ENCODE measurements at places on chromosomes 3 and 15.

DNA sequence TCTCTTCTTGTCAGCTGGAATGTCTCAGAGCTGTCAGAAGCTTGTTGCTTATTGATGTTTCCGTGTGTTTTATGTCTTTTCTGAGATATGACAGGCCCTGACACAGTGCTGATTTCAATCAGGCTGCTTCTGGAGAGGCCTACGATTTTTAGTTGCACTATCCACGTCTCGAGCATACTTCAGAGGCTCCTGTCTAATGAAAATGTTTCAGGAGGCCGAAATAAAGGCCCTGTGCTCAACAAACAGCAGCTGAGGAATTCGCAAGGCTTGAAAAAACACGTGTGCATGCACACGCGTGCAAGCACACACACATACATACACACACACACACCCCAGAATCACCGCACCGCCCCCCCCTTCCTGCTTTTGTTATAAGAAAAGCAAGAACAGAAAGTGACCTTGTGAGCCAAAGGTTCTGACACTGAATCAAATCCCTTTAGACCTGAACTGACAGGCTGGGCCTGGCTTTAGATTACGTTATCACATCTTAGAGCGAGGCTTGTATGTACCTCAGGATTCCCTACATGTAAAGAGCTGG lies 296.6 kb downstream of the NR2F2 start:
- DNase-seq, result no peak

GRCh38 chr15:28914483-28915023 lies 28.8 kb downstream of the APBA2 start:
- no peak for DNase-seq

- no peak for DNase-seq
Observed at GRCh38 chr3:152488449-152488848, 219.7 kb downstream of the MBNL1 start.

- DNase-seq, result no peak
Observed at GRCh38 chr3:57135964-57136719, 29.0 kb downstream of the IL17RD start.

- no peak for DNase-seq
Observed at GRCh38 chr3:185647880-185648210, 61.8 kb downstream of the SENP2 start.

GRCh38 chr3:32780071-32780734 lies 37.6 kb upstream of the TRIM71 start:
- DNase-seq, result no peak

GRCh38 chr3:14857506-14857905 lies 38.7 kb downstream of the FGD5 start:
- no peak for DNase-seq

DNA sequence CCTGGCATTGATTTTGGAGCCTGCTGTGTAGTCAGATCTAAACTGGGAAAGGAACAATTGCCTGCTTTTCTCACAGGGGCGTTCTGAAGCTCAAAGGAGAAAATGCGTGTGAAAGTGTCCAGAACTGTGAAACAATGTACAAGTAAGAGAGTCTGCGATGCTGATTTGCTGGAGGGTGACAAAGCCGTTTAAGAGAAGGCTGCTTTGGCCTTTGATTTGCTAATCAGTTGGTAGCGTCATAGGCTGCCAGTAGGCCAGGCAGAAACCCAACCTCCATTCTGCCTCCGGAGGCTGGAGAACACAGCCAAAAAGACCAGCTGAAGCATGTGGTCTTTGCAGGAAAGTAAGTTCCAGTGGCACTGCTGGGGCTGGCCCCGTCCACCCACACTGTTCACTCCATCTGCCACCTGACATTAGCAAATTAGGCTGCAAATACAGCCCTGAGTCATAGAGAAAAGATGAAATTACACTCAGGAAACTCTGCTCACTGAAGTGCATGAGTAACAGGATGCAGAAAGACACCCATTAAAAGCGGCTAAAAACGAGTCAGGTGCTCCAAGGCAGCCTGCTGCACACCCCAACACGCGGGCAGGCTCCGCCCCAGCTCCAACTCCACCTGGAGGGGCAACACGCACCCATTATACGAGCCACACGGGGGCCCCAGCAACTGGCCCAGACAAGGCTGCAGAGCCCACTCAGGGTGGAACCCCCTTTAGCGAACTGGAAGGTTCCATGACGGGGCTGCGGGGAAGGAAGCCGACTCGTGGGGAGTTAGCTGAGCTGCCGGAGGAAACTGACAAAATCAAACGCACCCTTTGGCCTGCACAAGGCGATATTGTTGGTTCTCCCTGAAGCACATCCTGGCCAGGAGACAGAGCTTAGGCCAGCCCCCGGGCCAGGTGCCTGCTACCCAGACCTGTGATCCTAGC lies 31.6 kb downstream of the ZDHHC19 start:
- DNase-seq, result peak; percentile 78

DNA sequence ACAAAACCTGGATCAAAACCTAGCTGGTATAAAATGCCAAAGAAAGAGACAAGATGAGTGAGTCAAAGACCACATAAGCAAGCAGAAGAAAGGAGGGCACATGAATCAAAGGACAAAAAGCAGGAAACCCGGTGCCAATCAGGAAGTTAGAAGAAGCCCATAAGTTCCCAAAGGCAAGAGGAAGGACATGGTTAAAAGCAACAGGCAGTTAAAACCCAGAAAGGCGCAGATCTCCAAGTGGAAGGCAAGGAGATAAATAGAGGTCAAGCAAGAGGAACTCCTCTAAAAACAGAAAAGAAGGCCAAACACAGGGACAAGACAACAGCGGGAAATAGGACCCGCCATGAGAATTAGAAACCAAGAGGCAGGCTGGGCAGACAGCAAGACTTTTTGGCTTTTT lies 4.4 kb downstream of the TMOD2 start:
- DNase-seq, result no peak

GRCh38 chr3:57279685-57280084 lies 12.8 kb downstream of the ASB14 start:
- DNase-seq, result no peak

DNA sequence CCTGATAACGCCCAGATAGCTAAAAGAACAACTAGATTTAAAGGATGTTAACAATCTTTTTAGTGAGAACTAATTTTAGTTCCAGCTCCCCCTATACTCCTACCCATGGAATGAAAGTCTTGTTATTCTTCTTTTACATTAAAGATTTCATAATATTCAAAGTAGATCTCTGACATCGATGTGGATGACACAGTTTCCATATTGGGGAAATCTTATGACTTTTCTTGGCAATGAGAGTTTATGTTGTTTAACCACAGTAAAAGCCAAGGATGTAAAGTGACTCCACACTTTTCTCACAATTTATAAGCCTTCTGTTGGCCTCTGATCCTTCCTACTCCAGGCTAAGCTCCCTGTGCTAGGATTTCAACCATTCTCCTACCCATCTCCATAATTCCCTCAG lies 332.6 kb upstream of the KCNMB2 start:
- DNase-seq, result no peak

DNA sequence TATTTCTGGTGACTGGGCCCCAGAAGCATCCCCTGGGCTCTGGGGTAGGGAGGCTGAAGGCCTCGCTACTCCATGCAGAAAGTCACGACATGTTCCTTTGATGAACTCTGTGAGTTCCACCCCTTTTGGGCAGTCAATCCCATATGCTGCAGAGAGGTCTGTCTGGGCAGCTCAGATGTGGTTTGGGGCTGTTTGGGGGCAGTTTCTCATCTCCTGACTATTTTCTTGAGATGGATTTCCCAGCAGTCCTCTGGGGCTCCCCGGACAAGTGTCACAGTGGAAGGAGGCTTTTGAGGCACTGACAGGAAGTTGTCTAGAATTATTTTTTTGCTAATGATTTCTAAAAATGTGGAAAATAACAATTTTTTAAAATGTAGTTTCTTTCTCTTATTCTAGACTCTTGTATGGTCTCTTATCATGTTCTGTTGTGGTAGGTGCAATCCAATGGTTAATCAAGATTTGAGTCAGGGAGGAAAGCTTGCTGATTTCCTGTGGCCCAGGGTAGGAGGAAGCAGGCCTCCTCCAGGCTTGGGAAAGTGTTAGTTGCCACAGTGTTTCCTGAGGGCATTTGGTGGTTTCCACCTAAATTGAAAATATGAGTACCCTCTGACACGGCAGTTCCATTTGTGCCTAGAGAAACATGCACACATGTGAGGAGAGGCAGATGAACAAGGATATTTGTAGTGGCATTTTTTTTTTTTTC lies 19.9 kb upstream of the TATDN2 start:
- DNase-seq, result no peak

DNA sequence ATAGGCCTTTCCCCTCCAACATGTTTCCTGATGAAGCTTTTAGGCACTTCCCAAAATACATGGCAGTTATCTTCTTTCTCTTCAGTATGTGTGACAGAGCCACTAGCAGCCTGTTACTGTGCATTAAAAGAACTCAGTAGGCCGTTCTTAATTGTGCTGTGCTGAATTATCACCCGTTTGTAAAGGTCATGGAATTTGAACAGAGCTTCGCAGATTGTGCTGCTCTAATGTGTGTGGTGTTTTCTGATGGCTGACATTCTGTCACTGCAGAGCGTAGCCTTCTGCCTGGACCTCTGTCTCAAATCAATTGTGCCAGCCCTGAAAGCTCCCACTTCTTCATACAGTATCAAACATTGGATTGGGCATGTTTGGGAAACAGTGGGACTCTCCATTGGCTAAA lies 111.3 kb downstream of the C3orf70 start:
- DNase-seq, result no peak

DNA sequence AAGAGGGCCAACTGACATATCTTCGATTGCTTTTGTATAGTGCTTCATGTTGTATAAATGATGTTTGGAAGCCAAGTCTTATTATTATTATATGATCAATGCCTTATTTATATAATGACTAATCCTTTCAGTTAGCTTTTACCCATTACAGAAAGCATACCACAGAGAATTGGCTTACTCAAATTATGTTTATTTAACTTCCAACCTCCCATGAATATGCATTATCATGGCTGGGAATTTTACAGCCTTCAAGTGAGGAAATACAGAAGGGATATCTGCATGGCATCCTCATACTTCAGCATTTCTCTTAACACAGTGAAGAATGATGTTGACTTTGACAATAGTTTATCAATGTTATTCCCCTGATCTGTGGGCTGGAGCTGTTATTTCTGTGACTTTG lies 225.9 kb upstream of the GAP43 start:
- no peak for DNase-seq

DNA sequence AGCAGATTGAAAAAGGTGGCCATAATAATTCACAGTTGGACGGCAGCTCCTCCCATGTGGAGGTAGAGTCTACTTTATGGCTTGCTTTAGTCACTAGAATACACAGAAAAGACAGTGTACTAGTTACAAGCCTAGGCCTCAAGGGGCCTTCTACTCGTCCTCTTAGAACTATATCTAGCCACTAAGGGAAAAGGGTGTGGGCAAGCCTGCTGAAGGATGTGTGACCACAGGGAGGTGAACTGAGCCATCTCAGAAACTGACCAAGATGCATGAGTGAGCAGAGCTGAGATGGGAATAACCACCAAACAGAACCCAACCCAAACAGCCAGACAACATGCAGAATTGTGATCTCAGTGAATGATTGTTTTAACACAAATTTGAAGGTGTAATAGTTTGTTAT lies 335.6 kb upstream of the LMCD1 start:
- no peak for DNase-seq

GRCh38 chr3:117932441-117932840 lies 1102.2 kb downstream of the IGSF11 start:
- no peak for DNase-seq

- DNase-seq, result no peak
Observed at GRCh38 chr3:131047582-131047981, 20.9 kb downstream of the NEK11 start.

GRCh38 chr15:41423979-41424659 lies 7.2 kb downstream of the RTF1 start:
- no peak for DNase-seq

DNA sequence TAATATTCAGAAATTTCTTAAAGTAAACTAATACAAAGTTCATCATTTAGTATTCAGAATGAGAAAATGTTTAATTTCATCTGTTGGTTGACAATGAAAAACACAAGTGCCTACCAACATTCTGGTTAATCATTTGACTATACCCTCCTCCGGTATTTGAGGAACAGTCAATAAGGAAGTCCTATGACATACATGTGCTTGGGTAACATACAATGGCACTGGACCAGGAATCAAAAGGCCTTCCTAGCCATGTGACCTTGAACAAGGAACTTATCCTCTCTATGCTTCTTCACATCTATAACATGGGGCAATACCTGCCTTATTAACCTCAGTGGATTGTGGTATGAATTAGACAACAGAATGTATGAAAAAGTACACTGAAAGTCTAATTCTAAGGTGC lies 65.8 kb downstream of the ZNF280D start:
- DNase-seq, result no peak

DNA sequence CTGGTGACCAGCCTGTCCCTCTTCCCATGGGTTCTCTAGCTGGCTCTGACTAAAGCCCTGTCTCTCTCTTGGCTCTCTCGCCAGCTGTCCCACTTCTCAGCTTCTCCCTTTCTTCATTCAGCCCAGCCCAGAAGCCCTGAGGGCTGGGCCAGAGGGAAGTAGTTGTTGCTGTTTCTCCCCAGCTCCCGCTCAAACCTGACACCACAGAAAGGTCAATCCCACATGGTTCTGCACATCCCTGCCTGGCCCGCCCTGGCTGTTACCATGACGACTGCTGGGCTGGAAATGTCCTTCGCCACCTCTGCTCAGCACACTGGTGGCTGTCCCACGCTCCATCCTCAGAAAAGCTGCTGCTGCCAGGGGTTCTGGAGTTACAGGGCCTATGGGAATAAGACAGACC lies 25.9 kb downstream of the CCDC32 start:
- no peak for DNase-seq

DNA sequence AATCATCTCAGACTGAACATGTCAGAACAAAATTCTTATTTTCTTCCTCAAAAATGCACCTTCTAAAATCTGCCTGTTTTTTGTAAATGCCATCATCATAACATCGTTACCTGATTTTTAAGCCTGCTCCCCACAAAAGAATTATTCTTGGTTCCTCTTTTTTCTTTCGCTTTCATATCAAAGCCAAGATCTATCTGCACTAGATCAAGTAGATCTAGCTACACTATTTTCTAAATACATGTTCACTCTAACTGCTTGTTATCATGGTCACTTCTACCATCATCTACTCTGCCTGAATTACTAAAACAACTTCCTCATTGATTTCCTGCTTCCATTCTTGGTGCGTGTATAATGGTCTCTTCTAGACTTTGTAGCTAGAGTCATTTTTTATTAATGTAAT lies 217.7 kb downstream of the ARPP21 start:
- no peak for DNase-seq

DNA sequence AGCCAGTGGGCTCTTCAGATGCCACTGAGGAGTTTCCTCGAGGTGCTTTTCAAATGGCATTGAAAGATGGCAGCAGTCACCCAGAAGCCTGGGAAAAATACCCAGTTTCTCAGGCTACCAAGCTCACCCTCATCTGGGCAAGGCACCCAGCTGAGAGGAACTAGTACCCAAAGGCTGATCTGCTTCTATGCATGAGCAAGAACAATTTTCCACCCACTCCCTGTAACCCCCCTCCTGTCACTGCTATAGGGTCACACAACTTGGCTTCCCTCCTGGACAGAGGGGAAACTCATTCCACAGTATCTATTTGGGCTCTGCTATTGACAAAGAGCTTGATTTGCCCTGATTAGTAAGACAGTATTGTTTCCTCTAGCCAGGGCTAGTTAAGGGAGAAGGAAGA lies 31.9 kb downstream of the THRB start:
- no peak for DNase-seq

All from anterior cingulate cortex (tissue), 58 donors.